ENCODE measurements at places on chromosomes 4 and X.

DNA sequence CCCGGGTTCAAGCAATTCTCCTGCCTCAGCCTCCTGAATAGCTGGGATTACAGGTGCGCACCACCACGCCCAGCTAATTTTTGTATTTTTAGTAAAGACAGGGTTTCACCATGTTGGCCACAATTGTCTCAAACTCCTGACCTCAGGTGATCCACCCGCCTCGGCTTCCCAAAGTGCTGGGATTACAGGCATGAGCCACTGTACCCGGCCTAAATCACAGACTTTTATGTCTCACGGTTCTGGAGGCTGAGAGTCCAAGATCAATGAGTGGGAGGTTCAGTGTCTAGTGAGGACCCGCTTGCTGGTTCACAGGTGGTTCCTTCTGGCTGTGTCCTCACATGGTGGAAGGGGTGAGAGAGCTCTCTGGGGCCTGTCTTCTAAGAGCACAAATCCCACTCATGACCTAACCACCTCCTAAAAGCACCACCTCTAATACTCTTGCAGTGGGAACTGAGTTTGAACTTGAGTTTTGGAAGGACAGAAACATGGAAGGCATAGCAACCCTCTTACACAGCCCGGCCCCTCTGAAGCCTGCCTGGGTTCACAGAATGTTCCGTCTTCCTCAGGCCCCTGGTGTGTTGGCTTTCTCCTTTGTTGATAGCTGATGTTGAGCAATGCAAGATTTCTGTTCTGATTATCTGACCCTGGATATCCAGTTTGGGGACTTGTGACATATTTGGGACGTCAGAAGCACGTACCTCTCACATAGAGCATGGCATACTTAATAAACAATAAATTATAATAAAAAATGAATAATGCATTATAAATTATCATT lies 1.9 kb upstream of the AKAP17A start:
- no peak for ATAC-seq

DNA sequence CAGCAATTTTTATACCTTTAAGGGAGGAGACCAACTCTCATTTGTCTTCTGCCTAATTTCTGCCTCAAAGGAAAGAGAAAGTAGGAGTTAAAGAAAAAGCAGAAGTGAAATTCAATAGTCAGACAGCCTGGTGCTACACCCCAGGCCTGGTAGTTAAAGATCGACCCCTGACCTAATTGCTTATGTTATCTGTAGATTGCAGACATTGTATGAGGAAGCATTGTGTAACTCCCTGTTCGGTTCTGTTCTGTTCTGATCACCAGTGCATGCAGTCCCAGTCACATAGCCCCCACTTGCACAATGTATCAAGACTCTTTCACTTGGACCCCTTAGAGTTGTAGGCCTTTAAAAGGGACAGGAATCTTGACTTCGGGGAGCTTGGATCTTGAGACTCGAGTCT lies 335.9 kb upstream of the AR start:
- no peak for ATAC-seq

GRCh38 chrX:64976673-64977040 lies 407 bp upstream of the ZC4H2 start:
- ATAC-seq, result peak; percentile 4

GRCh38 chr4:21512353-21512752 lies 436.2 kb downstream of the KCNIP4 start:
- ATAC-seq, result peak; percentile 90

DNA sequence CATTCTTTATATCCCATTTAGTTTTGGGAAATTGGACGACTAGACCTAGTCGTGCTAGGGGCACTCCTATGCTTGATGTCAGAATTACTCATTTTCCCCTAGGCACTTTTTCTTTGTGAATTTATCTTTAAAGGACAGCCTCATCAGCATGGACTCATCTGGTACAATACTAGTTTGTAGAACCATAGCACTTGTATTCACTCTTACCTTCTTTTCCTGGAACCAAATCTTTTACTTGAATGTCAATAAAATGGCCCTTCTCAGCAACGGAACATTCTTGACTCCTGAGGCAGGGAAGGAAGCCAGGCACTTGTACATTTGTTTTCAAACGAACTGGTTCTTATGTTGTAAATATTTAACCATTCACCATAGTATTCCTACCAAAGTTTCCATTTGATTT lies 187.1 kb downstream of the SHROOM3 start:
- ATAC-seq, result no peak

DNA sequence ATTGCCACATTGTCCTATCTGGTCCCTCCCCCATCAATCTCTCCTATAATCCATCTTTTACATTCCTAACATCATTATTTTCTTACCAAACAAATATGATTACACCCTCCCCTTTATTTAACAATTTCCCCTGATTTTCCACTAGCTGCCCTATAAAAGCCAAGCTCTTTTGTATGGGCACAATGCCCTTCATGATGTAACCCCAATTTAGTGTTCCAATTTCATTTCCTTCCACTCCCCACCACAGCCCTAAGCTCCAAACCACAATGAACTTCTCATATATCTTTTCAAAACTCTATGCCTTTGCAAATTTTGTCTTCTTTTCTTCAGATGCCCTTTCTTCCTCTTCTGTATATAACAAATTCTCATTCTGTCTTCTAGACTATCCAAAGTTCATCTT lies 39.5 kb upstream of the PTPN13 start:
- no peak for ATAC-seq

DNA sequence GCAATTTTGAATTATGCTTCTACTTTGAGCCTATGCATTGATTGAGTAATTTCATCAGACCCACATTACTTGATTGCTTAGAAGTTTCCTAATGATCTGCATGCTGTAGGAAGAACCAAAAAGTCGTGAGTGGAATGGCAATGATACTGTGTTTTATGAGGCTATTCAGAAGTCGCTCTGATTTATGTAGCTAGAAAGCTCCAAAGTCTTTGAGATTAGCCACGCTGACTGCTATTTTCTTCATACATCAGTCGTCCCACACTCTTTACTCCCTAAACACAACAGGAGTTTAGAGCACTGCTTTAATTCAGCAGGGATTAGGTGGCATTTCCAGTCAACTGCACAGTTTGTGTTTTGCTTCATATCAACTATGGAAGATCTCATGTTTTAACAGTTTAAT lies 4.1 kb downstream of the GRID2 start:
- ATAC-seq, result no peak

DNA sequence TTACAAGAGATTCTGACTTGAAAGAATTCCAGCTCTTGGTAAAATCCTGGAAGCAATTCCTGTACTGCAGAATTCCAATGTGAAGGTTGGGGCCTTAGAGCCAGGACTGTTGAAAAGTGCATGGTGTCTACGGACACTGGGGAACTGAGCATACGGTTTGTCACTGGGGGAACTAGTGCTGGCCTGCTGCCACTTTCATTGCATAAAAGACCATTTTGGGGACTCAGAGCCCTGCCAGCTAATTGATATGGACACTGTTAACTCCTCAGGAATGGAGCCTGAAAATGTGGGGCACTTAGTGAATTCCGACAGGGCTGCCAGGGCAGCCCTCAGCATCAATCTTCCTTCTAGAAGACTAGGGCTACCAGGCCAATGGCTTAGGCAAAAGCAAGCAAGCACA lies 55.9 kb downstream of the AMOT start:
- no peak for ATAC-seq

DNA sequence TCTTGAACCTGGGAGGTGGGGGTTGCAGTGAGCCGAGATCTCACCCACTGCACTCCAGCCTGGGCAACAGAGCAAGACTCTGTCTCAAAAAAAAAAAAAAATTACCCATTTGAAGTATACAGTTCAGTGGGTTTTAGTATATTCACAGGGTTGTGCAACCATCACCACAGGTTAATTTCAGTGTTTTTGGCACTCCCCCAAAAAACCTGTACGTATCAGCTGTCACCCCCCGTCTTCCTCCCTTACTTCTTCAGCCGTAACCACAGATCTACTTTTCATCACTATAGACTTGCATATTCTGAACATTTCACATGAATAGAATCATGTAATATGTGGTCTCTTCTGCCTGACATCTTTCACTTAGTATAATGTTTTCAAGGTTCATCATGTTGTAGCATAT lies 11.7 kb upstream of the PTTG2 start:
- ATAC-seq, result no peak

GRCh38 chr4:56692576-56692975 lies 11.5 kb upstream of the HOPX start:
- ATAC-seq, result no peak

GRCh38 chr4:141909541-141909940 lies 273.2 kb downstream of the IL15 start:
- peak; percentile 69 for ATAC-seq

DNA sequence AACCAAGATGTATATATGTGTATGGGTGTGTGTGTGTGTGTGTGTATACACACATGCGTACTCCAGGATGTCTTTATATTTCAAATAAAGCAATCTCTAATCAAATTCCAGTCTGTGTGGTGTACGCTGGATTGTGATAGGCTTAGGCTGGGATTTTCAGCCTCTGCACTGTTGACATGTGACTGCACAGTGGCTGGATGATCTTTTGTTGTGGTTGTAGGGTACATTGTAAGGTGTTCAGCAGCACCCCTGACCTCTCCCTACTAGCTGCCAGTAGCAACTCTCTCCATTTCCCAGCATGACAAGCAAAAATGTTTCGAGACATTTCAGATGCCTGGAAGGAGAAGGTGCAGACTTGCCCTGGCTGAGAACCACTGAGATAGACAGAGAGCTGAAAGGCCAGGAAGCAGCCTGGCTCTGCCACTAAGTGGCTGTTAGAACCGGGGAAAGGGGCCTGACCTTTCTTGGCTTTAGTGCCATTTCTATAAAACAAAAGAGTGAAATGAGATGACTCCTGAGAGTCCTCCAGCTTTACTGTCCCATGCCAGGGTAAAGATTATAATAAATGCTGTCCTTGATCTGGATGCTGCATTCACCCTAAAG lies 10.5 kb downstream of the PGM2 start:
- ATAC-seq, result no peak

GRCh38 chr4:152515678-152516077 lies 20.2 kb downstream of the FBXW7 start:
- peak; percentile 88 for ATAC-seq

DNA sequence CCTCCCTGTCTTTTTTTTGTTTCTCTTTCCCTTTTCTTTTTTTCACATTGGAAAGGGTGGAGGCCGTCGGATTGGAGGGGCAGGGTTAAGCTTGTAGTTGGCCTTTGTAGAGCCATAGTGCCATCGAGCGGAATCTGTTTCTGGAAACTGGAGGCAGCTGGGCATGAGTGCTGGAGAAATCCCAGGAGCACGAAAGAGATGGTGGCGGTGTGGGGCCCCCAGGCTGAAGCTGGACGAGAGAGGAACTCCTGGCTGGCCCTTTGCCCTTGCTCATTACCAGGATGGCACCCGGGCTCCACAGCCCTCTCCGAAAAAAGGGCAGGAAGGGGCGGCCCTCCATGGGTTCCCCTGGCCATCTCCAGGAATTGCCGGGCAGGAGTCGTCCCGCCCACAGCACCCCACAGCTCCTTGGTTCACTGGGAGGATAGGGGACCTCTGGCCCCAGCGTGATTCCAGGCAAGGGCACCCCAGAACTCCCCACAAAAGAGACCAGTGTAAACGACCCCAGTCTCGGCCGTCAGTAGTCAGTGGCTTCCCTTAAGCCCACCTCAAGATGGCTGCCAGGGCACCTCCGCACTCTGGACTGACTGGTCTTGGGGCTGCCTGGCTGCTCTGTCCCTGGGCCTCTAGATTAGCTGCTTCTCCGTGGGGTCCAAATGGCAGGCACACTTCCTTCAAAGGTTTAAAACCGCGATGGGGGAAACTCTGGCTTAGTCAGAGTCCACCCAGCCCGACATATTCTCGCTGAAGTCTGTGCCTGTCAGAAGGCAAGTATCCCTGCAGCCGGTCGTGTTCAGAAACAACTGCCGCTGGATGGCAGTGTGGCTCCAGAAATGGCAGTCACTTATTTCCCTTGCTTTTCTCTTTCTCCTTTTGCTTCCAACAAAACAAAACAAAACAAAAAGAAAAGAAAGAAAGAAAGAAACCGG lies 74.1 kb downstream of the NBDY start:
- peak; percentile 91 for ATAC-seq

DNA sequence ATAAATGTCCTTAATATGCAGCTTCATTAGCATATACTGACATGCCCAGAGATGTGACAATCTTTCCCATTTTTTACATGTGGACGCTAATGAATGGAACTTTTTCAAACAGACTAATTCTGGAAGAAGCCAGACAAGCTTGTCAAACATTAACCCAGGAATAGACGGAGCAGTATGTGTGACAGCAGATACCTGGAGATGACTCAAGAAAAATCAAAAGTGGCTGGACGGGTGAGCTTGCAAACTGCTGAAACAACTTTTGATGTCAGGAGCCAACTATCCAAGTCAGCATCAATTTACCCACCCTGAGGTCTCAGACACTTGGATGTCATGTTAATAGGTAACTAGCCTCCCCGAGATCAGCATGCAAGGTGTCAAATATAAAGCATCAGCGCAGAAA lies 183.0 kb downstream of the PACRGL start:
- ATAC-seq, result no peak

DNA sequence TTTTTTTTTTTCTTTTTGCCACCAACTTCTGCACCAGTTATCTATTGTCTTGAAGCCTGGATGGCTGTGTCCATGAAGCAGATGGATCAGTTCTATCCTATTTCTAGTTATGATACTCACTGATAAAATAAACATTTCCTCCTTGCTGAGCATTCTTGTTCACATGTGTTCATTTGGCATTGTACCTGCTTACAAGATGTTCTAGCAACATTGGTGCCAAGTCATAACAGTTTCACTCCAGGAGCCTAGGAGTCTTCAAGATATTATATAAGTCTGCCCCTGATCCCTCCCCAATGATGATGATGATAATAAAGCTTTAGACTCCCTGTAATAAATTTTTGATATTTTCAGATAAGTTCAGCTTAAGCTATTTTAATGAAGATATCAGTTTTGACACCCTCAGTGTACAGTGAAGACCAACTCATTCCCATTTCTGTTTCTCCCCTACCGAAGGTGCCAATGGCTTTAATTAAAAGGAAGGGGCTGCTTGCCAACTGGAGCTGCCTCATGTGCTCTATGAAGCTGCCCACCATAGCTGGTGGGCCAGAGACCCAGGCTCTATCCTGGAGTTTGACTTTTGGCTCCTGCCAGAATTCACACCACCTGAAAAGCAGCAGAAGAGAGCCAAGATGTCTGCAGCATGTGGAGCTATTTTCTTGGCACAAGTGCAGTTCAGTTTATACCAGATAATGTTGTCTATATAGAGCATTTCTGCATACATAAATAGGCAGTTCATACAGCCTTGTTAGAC lies 265.4 kb upstream of the TET2 start:
- no peak for ATAC-seq

- no peak for ATAC-seq
Measured at GRCh38 chrX:34848281-34848680, 94.3 kb upstream of the FAM47B start.

All from SK-N-SH treated with all-trans-retinoic acid at 6 μM for 48 hours (cell line).